ENCODE measurements at places on chromosomes 2 and 18.

DNA sequence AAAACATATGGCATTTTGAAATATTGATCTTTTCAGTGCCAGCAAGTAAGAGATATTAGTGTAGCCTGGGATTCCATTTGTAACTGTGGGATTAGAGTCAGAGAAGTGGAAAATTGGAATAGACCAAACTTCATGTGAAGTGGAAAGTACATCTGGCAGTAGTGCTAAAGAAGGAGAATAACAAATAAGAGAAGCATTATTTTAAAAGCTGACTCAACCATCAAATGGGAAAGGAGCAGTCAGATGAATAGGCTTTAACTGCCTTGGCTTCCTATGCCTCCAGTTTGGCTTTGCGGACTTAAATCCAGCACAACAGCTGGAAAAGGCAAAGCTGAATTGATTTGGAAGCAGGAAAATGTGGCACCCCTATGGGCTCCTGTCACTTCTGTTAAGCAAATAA is 623.1 kb downstream of the TSN start:
- no peak for DNase-seq

DNA sequence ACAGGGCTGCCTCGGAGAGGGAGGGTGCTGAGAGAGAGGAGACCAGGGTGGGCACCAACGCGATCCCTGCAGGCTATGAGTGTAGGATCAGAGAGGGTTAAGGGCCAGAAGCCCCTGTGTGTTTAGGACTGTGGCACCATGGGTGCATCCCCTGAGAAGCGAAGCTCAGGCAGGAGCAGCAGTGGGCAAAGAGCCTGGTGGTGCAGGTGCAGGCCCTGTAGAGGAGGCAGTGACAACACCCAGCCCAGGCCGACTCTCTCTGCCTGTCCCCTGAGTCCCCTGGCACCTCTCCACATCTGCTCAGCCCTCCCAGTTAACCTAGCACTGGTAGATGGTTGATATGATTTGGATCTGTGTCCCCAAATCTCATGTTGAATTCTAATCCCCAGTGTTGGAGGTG is 139.8 kb downstream of the RNF152 start:
- no peak for DNase-seq

DNA sequence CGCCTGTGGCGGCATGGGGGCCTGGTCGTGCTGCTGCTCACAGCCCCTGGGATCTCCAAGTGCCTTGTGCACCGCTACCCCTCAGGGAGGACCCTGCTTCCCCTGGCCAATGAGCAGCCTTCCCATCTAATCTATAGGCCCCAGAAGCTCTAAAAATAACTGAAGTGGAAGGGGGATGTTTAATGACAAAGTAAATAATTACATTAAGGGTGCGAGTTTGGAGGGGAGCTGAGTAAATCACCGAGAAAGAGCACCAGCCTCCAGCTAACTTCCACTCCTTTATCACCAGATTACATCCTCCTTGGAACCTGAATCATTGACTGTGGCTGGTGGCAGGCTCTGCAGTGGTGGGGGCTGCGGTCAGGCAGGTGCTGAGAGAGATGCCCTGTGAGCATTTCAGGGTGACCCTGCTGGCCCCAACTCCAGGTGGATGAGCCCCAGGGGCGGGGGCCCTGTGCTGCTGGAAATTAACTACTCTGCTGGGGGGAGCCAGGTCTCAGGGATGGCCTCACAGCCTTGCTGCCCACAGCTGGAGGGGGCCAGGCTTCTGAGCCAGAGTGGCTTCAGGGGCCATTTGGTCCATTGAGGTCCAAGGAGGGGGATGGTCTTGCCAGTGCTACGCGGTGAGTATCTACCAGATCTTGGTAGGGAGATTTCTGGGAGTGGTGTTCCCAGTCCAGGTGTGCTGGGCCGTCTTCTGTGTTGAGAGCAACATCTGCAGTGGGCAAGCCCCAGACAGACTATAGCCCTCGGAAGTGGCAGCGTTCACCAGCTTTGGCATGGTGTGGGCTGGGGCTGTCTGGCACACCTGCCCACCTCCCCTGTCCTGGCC is 74.2 kb downstream of the GLI2 start:
- DNase-seq = peak; percentile 58

DNA sequence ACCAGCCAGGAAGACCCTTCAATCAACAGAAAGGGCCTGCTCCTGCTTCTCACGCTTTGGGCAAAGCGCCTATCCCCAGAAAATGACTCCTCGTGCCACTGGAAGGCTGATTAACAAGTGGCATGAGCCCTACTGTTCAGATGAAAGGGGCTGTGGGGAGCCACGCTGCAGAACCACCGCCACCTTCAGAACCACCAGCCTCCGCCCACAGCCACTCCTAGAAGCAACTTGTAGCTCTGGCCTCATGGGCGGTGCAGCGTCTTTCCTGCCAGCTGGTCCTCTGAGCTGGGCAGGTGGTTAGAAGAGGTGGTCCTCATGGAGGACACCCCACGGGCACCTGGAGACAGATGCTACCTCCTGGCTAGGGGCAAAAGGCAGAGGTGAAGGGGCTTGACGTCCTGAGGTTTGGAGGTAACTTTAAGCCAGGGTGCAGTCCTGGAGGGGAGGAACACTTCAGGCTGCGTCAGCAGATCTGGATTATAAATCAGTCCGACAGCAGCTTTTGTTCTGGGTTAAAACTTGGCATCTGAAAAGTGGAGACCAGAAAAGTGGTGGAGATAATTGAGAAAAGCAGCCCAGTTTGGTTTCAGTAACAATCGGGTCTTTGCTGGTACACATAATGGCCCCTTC is 861 bp upstream of the SEMA4C start:
- DNase-seq = no peak

DNA sequence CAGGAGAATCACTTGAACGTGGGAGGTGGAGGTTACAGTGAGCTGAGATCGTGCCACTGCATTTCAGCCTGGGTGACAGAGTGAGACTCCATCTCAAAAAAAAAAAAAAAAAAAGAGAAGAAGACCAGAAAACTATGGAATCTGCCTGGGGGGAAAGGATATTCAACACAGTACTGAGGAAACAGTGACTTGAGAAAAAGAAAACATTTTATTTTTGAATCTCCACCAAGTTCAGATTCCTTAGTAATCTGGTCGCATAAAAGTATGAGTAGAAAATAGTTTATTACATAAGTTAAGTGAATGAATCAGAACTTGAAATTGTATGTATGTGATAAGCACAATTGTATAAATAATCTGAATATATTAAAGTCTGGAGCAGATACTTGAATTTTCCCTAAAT is 13.0 kb upstream of the HAT1 start:
- DNase-seq = no peak

- no peak for DNase-seq
These were observed 10.4 kb downstream of the STON1 start for GRCh38 chr2:48540237-48540935.

DNA sequence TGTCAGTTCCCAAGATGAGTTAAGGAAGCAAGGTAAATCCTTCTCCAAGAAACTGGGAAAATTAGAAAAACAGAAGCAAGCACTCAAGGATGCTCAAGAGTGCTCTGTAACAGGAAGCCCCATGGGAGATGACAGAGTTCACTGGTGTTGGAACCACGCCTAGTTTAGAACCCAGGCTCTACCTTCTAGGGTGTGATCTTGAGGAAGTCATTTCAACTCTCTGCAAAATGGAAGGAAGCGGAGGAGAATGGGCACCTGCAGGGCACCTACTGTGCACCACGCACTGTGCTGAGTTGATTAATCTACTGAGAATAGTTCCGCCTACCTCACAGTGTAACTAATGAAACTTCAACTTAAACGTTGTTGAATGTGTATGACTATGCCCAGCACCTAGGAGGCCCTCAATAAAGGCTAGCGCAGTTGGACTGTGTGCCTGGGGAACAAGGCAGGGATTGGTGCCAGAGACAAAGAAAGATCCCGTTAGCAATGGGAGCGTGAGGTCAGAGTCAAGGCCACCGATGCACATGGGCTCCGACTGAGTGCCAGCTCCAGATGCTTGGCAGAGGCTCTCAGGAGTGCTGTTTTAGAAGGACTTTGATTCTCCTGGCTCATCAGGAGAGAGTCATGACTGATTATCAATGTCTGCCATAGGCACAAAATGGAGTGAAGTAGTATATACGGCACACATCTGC is 93.7 kb downstream of the MAPK4 start:
- DNase-seq = no peak

DNA sequence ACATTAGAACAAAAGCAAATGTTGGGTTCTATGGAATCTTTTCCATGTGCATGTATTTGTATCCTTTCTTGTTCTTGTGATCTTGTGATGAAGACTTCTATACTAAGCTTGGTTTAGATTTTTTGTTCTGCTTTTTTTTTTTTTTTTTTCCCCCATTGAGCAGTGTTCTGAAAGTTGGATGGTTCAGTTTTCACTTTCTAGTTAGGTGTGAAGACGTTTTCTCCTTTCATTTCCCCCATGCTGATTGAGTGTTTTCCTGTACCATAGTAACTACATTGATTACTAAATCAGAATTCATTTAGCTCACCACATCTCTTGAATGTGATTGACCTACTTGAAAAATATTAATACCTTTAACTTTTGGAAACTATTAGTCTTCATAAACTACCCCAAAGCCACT is 34.1 kb downstream of the NOP58 start:
- DNase-seq = no peak
